Cortex of kidney (tissue), 1 donor: ENCODE measurements at places on chromosomes 2 and 18.

DNA sequence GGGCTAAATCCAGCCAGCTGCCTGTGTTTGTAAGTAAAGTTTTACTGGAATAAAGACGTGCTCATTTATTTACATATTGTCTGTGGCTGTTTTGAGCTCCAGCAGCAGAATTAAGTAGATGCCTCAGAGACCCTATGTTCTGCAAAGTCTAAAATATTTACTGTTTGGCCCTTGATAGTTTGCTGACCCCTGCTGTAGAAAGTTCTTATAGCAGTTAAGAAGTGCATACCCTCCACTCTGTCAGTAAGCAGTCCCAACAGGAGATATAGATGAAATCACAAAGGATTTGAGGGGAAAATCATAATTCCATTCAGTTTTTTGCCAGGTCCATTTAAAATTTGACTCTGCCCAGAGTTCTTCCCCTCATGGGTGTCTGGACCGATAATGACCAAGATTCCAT lies 50.1 kb upstream of the ITM2C start:
- DNase-seq: no peak

GRCh38 chr2:54709336-54709809 lies 14.1 kb upstream of the EML6 start:
- DNase-seq: no peak

- DNase-seq: no peak
Measured at GRCh38 chr2:127743477-127744026, 42.3 kb downstream of the SFT2D3 start.

DNA sequence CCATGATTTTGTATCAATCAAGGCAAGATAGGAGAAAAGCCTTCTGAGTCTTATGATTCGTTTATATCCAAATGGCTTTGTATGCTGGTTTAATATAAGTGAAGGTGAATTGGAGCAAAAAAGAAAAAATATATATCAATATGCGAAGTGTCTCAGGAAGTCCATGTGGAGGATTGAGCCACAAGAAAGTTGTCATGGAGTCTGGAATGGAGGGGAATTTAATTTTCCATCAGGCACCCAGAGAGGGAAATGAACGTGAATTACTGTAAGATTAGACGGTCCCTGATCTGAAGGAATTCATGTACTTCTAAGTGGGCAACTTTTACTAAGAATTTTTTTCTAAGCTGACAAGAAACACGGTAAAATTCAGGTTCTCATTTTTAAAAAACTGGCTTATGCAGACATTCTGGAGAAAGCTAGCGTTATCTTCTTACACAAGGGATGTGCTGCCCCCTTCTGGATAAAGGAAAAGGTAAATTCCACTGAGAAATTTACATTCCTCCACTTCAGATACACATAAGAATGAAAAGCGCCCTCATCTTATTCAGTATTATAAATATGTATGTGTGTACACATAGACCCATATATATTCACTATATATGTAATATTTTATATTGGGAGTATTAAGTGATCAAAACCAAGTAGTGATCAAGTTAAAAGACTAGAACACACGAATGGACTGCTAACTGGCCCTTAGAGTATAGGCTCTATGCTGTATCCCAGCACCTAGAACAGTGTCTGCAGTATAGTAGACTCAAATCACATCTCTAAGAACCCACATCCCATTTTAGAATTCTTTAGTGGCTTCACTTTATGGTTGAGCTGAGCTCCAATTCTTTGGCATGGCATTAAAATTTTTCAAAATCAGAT lies 289.0 kb upstream of the TFPI start:
- no peak for DNase-seq

GRCh38 chr2:241798631-241799521 lies 10.1 kb upstream of the NEU4 start:
- no peak for DNase-seq

GRCh38 chr2:71332435-71332796 lies 834 bp downstream of the ZNF638 start:
- no peak for DNase-seq

DNA sequence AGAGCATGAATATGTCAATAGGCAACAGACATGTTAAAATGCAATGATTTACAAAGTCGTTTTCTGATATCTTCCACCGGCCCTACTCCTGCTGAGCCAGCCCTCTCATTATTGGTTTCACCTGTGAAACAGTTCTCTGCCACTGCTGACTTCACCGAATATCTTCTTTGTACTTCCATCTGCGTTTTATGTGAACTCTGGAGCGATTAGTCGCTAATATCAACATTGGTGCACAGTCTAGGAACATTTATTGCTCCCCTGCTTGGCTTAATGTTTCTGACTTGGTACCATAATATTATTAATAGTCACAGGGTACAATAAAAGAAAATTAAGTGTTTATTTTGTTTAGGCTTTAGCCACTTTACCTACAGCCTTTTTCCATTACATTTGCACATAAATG lies 105.5 kb downstream of the NCKAP5 start:
- DNase-seq: no peak
